ENCODE measurements at places on chromosomes 7 and 10. TPM values are rescaled to one million over a fixed set of nuclear protein-coding genes. Genes with fewer than 3 reads are reported as not detected.

- DNase-seq, result no peak
Observed at GRCh38 chr10:52312942-52313255, 1.2 kb upstream of the DKK1 start.

- DNase-seq, result no peak
Observed at GRCh38 chr7:79785556-79785955, 332.1 kb upstream of the MAGI2 start.

DNA sequence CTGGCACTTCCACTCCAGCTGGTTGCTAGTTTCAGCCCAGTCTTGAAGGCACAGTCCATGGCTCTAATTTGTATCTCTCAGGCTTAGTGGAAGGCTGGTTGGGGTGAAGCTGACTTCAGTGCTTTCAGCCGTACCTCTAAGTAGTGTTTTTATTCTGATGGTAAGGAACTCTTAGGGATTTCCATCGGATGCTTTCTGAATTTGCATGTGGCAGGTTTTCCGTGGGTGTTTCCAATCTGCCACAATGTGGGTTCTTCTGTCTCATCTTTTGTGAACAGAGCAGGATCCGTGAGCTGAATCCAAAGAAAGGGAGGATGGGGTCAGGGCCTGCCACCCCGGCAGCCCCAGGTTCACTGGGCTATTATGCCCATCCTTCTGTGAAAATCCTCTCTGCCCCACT is 607.9 kb upstream of the MKI67 start:
- no peak for DNase-seq

DNA sequence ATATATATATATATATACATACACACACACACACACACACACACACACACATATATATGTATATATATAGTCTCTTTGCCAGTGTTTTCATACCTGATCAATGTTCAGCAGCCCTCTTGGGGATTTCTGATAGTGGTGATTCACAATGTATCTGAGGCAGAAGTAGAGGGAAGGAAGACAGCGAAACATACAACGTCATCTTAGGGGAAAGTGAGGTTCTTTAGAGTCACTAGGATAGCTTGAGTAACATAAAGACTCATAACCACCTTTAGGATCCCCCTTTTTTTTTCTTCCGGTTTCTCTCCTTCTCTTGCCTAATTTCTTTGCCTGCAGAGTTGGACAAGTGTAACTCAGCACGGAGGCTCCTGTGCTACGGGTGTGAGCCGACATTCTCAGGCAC is 56.6 kb downstream of the PODXL start:
- DNase-seq, result no peak

DNA sequence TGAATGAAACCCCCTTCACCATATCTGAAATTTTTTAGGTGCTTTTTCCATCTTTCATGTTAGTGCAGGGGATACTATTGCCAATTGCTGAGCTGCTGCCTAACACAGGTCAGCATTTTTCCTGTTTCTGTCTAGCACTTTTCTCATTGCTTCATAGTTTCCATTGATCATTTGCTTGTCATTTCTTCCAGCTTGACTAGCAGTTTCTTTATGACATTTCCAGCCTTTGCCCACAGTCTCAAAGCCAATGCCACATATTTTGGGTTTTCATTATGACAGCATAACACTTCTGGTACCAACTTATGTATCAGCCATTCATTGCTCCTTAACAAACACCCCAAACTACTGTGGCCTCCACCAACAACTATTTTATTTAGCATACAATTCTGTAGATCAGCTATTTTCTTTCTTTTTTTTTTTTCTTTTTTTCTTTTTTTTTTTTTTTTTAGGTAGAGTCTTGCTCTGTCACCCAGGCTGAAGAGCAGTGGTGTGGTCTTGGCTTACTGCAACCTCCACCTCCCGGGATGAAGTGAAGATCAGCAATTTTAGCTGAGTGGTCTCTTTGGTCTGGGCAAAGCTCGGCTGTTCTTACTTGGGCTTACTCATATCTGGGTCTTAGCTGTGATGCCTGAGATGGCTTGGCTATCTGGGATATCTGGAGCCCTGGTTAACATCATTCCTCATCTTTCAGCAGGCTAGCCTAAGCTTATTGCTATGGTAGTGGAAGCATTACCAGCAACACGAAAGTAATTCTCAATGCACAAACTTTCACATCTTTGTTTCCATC is 102.3 kb downstream of the EPC1 start:
- DNase-seq, result no peak

DNA sequence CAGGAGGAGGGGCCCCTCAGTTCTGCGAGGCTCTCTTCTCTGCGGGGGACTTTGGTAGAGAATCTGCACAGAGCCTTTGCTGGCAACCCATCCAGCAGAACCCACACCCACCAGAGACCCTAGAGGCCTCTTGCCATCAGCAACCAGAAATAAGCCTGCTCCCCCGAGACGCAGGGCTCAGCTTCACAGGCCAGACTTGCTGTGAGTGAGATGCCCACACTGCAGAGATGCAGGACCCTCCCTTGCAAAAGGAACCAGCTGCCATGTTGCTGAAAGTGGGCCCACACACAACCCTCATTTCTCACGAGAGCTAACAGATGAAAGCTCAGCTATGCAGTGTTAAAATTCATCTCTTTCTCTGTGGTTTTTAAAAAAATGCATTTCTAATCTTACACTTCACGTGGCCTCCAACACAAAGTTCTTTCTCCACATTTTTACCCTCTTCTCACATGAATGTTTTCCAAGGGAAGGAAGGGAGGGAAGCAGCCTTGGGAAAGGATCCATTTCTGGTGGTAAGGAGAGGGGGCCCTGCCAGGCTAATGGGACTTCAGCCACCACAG is 171.6 kb downstream of the CCDC3 start:
- DNase-seq, result no peak

GRCh38 chr7:18177815-18178660 is 150.4 kb upstream of the PRPS1L1 start:
- DNase-seq, result no peak

DNA sequence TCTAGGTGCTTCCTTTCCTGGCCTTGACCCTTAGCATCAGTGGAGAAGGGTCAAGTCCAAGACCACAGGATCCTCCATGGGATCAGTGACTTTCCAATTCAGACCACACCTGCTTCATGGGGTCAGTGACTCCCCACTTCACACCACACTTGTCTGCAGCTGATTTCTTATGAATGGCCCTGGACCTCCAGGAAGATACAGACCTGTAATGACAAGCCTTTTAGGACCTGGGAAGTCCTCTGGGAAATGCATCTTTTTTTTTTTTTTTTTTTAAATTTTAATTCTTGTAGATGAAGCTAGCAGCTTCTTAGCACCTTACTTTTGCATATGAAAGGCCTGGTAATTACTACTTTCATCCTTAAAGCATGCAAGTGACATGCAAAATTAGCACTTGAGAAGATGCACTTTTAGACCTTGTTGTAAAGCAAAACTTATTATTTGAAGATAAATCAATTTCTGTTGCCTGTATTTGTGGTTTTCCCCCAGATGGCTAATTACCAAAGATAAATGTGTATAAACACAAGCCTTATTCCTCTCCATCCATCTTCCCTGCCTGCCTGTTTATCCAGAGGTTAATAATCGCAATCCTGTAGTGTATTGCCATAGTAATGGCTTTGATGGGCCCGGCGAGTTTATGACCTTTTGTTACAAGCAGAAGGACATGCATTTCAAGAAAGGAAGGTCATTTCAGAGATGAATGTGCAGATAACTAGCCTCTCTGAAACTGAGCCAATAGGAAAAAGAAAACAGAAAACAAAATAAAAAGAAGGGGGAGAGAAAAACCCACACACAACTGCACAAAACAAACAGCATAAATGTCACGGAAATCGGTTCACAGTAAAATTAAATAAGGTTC is 1018.7 kb downstream of the TYW1 start:
- no peak for DNase-seq

DNA sequence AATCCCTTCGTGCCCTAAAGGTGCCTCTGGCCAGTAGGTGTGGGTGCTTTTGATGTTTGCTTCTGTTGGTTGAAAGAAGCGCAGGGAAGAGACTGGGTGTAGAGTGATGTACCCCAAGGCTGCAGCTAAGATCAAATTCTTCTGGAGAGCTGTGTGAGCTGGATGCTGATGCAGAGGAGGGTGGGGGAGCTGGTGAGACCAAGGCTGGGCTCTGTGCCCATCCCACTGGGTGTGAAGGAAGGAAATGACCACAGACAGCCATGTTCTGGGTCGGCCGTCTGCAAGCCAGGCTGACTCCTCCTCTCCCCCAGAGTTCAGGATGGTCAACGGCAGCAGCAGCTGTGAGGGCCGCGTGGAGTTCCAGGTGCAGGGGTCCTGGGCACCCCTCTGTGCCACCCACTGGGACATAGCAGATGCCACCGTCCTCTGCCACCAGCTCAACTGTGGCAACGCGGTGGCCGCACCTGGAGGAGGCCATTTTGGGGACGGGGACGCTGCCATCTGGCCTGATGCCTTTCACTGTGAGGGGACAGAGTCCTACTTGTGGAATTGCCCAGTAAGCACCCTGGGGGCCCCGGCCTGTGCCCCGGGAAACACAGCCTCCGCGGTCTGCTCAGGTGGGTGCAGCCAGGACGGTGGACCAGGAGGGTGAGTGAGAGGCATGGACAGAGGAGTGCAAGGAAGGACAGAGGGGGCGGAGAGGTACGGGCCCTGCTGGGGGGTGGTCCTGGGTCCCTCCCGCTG is 5.1 kb downstream of the SCART1 start:
- DNase-seq, result no peak

GRCh38 chr10:116371737-116372136 is 47.5 kb downstream of the CCDC172 start:
- DNase-seq, result no peak

NACAD gene
- total RNA-seq, result 4.9 TPM

ZNF33B gene
- 25.8 TPM for total RNA-seq

CYP26C1 gene
- 0.17 TPM for total RNA-seq

LIPA gene
- total RNA-seq, result 59.2 TPM

PCLO gene
- 4.7 TPM for total RNA-seq

CRTAC1 gene
- total RNA-seq, result 3.2 TPM

ASB10 gene
- total RNA-seq, result not detected

SLC29A3 gene
- total RNA-seq, result 3.6 TPM

MYPN gene
- total RNA-seq, result 0.04 TPM

NAMPT gene
- 130 TPM for total RNA-seq

Data from kidney epithelial cell (primary cell).